Activated CD4-positive, alpha-beta T cell treated with anti-CD3 and anti-CD28 coated beads, Interleukin-2, amount 10 ng/mL, durations not matched to agents 24 days and 14 days (primary cell): ENCODE measurements at places on chromosomes 1 and 21. TPM values are rescaled to one million over a fixed set of nuclear protein-coding genes. Genes with fewer than 3 reads are reported as not detected.

DNA sequence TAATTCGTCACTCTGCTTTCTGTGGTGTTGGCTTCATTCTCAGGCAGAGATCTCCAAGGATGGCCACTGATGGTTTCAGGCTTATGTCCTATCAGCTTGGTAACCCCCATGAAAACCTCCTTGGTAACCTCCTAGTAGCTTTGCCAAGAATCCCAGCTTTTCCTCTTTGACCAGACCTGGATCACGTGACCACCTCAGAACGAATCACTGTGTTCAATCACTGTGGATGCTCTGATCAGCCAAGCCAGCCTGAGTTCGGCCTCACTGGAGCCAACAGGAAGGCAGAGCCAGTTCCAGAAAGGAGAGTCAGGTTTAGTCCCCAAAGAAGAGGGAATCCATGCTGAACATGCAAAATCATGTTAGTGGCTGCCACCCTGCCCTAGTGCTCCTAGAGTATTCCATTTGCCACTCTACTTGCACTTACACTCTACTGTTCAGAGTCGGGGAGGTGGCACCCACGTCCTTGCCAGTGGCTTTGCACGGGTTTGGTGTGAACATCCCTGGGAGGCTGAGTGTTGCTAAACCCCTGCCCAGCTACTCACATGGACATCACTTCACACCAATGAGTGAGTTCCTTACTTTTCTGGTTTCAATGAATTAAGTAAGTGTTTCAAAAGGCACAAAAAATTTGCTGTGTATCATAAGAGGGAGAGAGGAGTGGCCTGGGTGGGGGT, 33.5 kb upstream of the SSBP3 start:
- H3K4me3 ChIP-seq: no peak overlapping the region
- no peaks in the 10 kb centered on the region for H3K4me1 ChIP-seq
- peaks cover 3% of the 10 kb centered on the region for H3K27me3 ChIP-seq
- DNase-seq: no peak
- no peaks in the 10 kb centered on the region for H3K36me3 ChIP-seq
- no peak overlapping the region for H3K27ac ChIP-seq

GRCh38 chr1:83131692-83131955, 867.3 kb downstream of the TTLL7 start:
- DNase-seq: no peak
- H3K27ac ChIP-seq: no peak overlapping the region

PCBP3 gene
- 7.5 and 9.7 TPM in 2 replicates for total RNA-seq

ST6GALNAC5 gene
- not detected in 2 replicates for total RNA-seq

TNFRSF4 gene
- total RNA-seq: 692 and 702 TPM in 2 replicates

INSRR gene
- 0.68 and 0.71 TPM in 2 replicates for total RNA-seq
